ENCODE measurements at places on chromosomes 6 and 20. TPM values are rescaled to one million over a fixed set of nuclear protein-coding genes. Genes with fewer than 3 reads are reported as not detected.
A peak's percentile ranks its signal among the peaks of the same experiment; 100 is the strongest.

GRCh38 chr6:129015721-129016120 is 132.8 kb downstream of the LAMA2 start:
- H3K27me3 ChIP-seq: no peaks in the 10 kb centered on the region
- no peak for DNase-seq
- no peak overlapping the region for H3K27ac ChIP-seq

DNA sequence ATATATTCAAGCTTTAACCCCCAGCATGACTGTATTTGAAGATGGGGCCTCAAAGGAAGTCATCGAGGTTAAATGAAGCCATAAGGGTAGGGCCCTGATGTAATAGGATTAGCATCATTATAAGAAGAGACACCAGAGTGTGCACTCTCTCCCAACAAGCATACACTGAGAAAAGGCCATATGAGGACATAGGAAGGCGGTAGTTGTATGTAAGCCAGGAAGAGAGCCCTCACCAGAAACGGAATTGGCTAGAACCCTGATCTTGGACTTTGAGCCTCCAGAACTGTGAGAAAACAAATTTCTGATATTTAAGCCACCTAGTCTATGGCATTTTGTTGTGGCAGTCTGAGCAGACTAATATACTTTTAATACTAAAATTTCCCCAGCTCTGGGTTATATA is 150.1 kb upstream of the STXBP5 start:
- H3K4me1 ChIP-seq: no peaks in the 10 kb centered on the region
- DNase-seq: no peak
- H3K27me3 ChIP-seq: no peaks in the 10 kb centered on the region
- no peak overlapping the region for H3K27ac ChIP-seq
- no peaks in the 10 kb centered on the region for H3K36me3 ChIP-seq

- H3K36me3 ChIP-seq: no peaks in the 10 kb centered on the region
- H3K4me3 ChIP-seq: no peak overlapping the region
Measured at GRCh38 chr6:150891888-150892485, 26.5 kb downstream of the MTHFD1L start.

- peaks cover 7% of the 10 kb centered on the region for H3K27me3 ChIP-seq
- H3K4me1 ChIP-seq: no peaks in the 10 kb centered on the region
- H3K4me3 ChIP-seq: no peak overlapping the region
- DNase-seq: no peak
Measured at GRCh38 chr6:13559251-13559650, 15.2 kb upstream of the SIRT5 start.

DNA sequence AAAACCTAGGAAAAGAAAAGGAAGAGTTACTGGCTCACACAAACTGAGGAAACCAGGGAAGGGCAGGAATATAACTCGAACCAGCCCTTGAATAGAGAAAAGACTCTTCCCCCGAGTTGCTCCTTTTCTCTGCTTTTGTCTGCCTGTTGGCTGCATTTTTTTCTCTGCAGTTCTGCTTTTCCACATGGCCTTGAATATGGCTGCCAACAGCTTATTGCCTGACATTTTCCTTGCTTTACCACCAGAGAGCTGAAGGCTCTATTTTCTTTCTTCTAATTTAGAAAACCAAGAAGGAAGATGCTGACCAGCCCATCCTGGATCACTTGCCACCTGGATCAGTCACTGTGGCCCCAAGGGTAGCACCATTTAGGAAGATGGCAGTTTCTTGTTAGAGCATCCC is 164.8 kb upstream of the MAN1A1 start:
- H3K4me1 ChIP-seq: no peaks in the 10 kb centered on the region
- no peak overlapping the region for H3K4me3 ChIP-seq
- H3K27me3 ChIP-seq: peaks cover 3% of the 10 kb centered on the region
- no peaks in the 10 kb centered on the region for H3K36me3 ChIP-seq
- no peak overlapping the region for H3K27ac ChIP-seq
- no peak for DNase-seq

DNA sequence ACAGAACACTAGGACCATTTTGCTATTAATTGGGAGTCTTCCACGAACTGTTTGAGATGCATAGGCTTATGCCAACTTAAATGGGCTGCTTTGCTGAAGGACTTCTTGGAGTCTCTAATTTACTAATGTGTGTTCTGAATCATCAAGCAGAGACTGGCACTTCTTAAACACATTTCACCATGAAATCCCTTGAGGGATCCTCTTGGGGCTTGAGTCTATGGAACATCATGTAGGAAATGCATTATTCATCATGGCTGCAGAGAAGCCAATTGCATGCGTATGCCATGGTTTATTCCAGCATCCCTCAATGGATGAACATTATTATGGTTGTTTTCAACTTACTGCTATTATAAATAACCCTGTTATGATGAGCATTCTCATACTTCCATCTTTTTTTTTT is 73.4 kb downstream of the FGD2 start:
- H3K27me3 ChIP-seq: peaks cover 2% of the 10 kb centered on the region
- H3K27ac ChIP-seq: no peak overlapping the region
- no peaks in the 10 kb centered on the region for H3K36me3 ChIP-seq
- DNase-seq: no peak
- no peaks in the 10 kb centered on the region for H3K4me1 ChIP-seq

DNA sequence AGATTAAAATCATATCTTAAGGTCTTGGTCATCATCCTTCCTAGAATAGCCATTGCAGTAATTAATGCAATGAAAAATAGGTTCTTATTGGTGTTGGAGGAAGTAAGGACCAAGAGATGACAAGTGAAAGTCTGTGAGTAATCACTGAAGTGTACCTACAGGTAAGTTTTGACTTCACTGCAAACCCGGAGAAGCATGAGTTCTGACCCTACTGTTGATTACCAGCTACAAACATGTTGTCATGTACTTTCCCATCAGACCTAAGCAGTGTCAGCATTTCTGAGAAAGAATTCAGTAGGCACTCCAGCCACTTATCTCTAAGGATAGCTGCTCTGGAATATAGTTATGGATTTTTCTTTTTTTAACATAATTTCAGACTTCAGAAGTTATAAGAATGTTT is 280.9 kb downstream of the ZFAND3 start:
- DNase-seq: no peak
- peaks cover 4% of the 10 kb centered on the region for H3K27me3 ChIP-seq
- no peaks in the 10 kb centered on the region for H3K36me3 ChIP-seq

DNA sequence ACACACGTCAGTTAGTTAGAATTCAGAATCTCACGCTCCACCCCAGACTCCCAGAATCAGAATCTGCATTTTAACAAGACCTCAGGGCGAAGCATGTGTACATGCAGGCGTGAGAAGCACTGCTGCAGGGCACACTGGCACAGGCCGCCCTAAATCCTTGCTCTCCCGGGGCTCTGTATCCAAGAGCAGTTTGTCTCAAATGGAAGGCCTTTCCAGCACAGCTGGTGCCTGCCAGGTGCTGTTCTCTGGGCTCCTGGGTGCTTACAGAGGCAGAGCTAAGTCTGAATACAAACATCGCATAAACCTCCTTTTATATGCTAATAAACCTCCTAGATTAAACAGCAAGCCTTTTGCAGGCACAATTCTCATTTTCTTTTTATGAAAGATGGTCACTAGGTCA is 119.1 kb upstream of the CD93 start:
- H3K27ac ChIP-seq: no peak overlapping the region
- DNase-seq: no peak
- H3K27me3 ChIP-seq: peaks cover 4% of the 10 kb centered on the region
- H3K36me3 ChIP-seq: no peaks in the 10 kb centered on the region
- no peaks in the 10 kb centered on the region for H3K4me1 ChIP-seq

DNA sequence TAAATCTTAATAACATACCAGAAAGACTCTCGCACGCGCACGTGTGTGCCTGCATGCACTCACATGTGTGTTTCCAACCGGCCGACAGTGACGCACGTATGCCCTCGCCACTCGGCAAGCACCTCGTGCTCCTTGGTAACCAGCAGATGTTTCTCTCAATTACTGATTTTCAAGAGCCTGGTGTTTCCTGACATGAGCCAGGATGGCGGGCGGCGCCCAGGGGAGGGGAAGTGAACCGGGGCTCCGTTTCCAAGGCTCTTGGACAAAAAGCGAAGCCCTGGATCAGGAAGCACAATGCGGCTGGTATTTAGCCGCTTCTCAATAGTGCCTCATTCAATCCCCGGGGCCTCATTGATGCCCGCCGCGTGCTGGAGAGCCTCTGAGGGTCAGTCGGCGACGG is 37.7 kb downstream of the PMEPA1 start:
- no peaks in the 10 kb centered on the region for H3K36me3 ChIP-seq
- H3K4me3 ChIP-seq: no peak overlapping the region
- peaks cover 7% of the 10 kb centered on the region for H3K27me3 ChIP-seq
- H3K4me1 ChIP-seq: no peaks in the 10 kb centered on the region
- no peak for DNase-seq
- no peak overlapping the region for H3K27ac ChIP-seq

- H3K36me3 ChIP-seq: peaks cover 3% of the 10 kb centered on the region
- H3K27me3 ChIP-seq: no peaks in the 10 kb centered on the region
- no peak overlapping the region for H3K4me3 ChIP-seq
- no peak overlapping the region for H3K27ac ChIP-seq
- peaks cover 6% of the 10 kb centered on the region for H3K4me1 ChIP-seq
- DNase-seq: no peak
Measured at GRCh38 chr6:1890071-1890470, 280.4 kb downstream of the FOXC1 start.

- no peaks in the 10 kb centered on the region for H3K4me1 ChIP-seq
- H3K27me3 ChIP-seq: peaks cover 4% of the 10 kb centered on the region
- no peak for DNase-seq
- H3K4me3 ChIP-seq: no peak overlapping the region
- no peaks in the 10 kb centered on the region for H3K36me3 ChIP-seq
Measured at GRCh38 chr6:113461153-113461932, 395.8 kb upstream of the MARCKS start.

DNA sequence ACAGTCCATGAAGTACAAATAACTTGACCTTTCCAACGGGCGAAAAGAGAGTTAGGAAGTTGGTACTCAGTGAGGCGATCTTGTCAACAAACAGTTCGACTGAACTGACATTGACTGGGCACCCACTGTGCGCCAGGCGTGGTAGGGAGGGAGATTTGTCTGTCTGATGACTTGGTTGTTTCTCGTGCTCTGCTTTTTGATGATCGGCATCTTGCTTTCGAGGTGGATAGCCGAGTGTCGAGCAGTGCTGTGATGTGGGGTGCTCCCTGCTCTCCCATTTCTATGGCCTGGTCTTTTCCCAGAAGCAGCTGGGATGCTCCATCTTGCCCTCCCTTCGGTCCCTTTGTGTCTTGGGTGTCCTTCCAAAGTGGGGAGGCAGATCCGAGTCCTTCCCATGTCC is 30.4 kb downstream of the RPP40 start:
- no peak overlapping the region for H3K4me3 ChIP-seq
- no peak overlapping the region for H3K27ac ChIP-seq
- DNase-seq: no peak
- H3K36me3 ChIP-seq: no peaks in the 10 kb centered on the region
- H3K4me1 ChIP-seq: no peaks in the 10 kb centered on the region

GRCh38 chr20:11912659-11913415 is 4.9 kb upstream of the BTBD3 start:
- no peaks in the 10 kb centered on the region for H3K27me3 ChIP-seq
- peaks cover 20% of the 10 kb centered on the region for H3K4me1 ChIP-seq
- H3K4me3 ChIP-seq: no peak overlapping the region
- no peaks in the 10 kb centered on the region for H3K36me3 ChIP-seq
- no peak for DNase-seq
- H3K27ac ChIP-seq: no peak overlapping the region

DNA sequence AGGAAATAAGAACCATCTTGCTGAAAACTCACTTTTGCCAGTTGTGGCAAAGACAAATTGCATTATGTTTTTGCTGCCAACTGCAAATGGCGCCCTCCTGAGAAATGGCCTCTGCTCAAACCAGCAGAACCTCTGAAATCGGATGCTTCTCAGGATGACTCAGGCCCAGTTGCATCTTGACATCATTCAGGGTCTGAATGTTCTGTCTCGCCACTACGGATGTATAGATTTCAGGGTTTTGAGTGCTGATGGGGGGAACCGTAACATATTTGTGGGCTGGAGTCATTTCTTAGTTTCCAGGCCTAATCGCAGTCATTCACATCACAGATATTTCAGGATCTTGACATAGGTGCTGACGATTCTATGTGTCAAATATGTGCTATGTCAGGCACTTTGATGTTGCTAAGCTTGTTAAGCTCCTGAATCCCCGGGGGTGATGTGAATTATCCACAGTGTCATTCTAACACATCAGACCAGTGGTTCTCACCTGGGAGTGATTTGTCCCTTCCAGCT is 207.1 kb downstream of the NFATC2 start:
- no peak overlapping the region for H3K4me3 ChIP-seq
- no peak overlapping the region for H3K27ac ChIP-seq
- H3K27me3 ChIP-seq: no peaks in the 10 kb centered on the region
- H3K4me1 ChIP-seq: no peaks in the 10 kb centered on the region
- peaks cover 3% of the 10 kb centered on the region for H3K36me3 ChIP-seq
- no peak for DNase-seq

DNA sequence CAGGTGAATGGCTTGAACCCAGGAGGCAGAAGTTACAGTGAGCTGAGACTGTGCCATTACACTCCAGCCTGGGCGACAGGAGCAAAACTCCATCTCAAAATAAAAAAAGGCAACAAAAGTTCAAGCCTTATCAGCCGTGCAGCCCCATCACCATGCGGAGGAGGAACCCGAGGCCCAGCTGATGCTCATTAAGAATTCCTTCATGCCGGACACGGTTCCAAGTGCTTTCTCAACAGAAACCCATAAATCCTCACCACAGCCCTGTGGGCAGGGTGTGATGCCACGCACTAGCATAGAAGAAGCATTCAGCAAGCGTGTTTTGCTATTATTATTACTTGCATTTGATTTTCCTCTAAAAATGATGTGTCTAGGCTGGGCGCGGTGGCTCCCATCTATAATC is 56.3 kb downstream of the PREX1 start:
- no peak for DNase-seq
- peaks cover 7% of the 10 kb centered on the region for H3K27me3 ChIP-seq
- H3K36me3 ChIP-seq: peaks cover 9% of the 10 kb centered on the region
- peak overlapping the region; percentile 97 for H3K27ac ChIP-seq
- peaks cover 96% of the 10 kb centered on the region for H3K4me1 ChIP-seq

DNA sequence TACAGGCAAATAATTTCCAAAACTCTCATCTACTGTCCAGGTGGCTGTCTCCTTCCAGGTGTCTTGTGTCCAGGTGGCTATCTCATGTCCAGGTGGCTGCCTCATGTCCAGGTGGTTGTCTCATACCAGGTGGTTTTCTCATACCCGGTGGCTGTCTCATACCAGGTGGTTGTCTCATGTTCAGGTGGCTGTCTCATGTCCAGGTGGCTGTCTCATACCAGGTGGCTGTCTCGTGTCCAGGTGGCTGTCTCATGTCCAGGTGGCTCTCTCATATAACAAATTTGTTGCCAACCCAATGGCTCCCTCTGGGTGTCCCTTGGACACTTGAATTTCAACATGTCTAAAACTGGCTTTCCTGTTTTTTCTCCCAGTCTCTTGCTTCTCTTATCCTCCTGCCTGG is 14.3 kb upstream of the SLC22A3 start:
- no peak overlapping the region for H3K4me3 ChIP-seq
- peaks cover 7% of the 10 kb centered on the region for H3K27me3 ChIP-seq
- no peak for DNase-seq
- H3K4me1 ChIP-seq: no peaks in the 10 kb centered on the region
- no peaks in the 10 kb centered on the region for H3K36me3 ChIP-seq

GRCh38 chr6:38935051-38935450 is 113.5 kb upstream of the GLP1R start:
- peaks cover 2% of the 10 kb centered on the region for H3K27me3 ChIP-seq
- no peak for DNase-seq
- H3K36me3 ChIP-seq: no peaks in the 10 kb centered on the region
- no peak overlapping the region for H3K4me3 ChIP-seq
- H3K4me1 ChIP-seq: no peaks in the 10 kb centered on the region

PACSIN1 gene
- polyA plus RNA-seq: 10.3 TPM

VIP gene
- not detected for polyA plus RNA-seq

USP49 gene
- 0.62 TPM for polyA plus RNA-seq

CDS2 gene
- polyA plus RNA-seq: 61.1 TPM

BNIP5 gene
- not detected for polyA plus RNA-seq

ULBP1 gene
- not detected for polyA plus RNA-seq

KCNQ5 gene
- 4.3 TPM for polyA plus RNA-seq

GPR6 gene
- not detected for polyA plus RNA-seq

DLK2 gene
- polyA plus RNA-seq: not detected
